ENCODE measurements at places on chromosomes 3 and 15.

DNA sequence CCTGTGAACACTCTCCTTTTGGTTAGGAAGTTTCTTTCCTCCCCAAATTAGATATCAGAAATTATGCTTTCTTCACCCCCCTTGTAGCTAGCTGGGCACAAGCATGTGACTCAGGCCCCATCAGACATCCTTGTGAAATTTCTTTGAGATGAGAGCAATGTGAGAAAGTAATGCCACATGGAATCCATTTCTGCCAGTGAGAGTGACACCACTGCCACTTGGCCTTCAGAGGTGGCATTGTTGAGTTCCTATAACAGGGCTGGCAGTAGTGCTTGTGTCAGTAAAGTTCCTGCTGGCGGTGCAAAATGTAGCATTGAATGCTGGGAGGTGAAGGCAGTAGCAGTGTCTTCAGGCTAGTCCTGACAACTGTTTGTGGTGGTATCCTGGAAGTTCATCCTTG, 80.7 kb upstream of the ZNF280D start:
- no peak for DNase-seq

DNA sequence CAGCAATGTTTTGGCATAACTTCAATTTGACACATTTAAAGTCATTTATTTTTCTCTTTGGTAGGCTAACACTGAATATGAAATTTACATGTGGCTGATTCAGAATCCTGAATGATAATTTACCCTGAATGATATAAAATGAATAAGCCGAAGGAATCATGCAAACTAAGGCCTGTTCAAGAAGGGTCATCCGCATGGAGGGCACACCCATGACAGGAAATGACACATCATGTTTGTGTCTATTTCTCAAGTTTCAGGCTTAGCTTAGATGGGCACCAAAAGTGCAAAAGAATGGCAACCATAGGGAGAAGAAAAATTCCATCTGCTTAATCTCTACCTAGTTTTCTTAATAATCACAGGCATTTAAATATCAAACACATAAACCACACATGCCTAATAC, 141.5 kb downstream of the DUT start:
- DNase-seq = peak; percentile 53

GRCh38 chr15:68328443-68328842, 50.9 kb downstream of the FEM1B start:
- no peak for DNase-seq

DNA sequence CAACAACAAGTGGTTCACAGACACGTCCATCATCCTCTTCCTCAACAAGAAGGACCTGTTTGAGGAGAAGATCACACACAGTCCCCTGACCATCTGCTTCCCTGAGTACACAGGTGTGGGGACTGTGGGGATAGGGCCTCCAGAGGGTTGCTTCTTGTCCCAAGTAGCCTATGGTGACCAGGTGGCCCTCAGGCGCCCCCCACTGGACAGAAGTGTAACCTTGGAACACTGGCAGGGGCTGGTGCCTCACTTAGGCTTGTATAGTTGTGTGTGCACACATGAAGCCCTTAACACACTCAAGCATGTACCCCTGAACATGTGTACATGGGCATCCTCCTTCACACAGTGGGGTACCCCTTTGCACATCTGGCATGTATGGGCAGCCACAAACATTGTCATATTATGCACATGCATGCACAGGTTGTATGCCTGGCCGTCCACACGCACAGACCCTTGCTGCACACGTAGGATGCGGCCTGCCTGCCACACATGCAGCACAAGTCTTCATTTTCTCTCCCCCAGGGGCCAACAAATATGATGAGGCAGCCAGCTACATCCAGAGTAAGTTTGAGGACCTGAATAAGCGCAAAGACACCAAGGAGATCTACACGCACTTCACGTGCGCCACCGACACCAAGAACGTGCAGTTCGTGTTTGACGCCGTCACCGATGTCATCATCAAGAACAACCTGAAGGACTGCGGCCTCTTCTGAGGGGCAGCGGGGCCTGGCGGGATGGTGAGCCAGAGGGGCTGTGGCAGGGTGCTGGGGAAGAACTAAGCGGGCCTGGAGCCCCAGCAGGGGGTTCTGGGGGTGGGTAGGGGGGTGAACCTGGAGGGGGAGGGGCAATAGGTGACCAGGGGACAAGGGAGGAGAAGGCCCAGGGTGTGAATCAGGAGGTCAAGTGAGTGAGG, 11.7 kb upstream of the SEMA3B start:
- DNase-seq = no peak

GRCh38 chr15:55873024-55873720, 120.2 kb downstream of the NEDD4 start:
- no peak for DNase-seq

DNA sequence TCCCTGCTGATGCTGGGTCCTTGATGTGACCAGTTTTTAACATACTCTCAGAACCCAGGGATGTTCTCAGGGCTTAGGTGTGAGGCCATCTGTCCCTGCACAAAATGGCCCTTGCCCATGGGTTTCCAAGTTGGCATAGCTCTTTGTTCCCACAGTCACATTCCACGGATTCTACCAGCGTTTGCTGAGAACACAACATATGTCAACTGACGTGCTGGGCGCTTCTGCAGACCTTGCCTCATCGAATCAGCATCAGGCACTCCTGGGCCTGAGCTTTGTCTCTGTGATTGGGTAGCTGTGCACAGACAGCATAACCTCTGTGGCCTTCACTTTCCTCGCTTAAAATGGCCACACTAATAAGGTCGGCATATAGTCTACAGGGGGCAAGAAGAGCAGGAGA, 69.0 kb downstream of the MGLL start:
- no peak for DNase-seq
